Caco-2 (cell line): ENCODE measurements at places on chromosomes 16 and 17. TPM values are rescaled to one million over a fixed set of nuclear protein-coding genes. Genes with fewer than 3 reads are reported as not detected.

MMP28 gene
- total RNA-seq, result not detected in 2 replicates

- peak; percentile 17 for DNase-seq
Observed at GRCh38 chr17:64008830-64009229, 10.7 kb downstream of the PRR29 start.

DNA sequence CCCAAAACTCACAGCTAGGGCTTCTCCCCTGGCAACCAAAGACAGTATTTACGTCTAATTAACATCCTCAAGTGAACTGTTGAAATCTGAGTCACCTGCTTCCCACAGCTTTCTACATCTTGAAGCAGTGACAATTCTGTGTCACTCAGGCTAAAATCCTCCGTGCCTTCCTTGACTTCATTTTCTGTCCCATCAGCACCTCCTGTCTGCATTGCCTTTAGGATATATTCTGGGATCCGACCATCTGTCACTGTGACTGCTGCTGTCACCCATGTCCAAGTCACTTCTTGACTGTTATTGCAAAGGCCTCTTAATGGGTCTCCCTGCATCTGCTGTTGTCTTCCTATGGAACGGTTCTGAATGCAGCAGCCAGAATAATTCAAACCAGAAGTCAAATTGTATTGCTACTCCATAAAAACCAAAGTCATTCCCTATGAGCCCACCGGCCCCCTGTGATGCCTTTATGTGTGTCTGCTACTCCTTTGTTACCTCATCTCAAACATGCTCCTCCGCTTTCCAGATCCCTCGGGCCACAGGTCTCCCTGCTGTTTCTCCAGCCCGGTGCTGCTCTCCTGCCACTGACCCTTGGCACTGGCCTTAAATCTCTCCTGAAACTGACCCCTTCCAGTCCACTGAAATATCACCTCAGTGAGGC lies 56.9 kb downstream of the WWP2 start:
- no peak for DNase-seq

DNA sequence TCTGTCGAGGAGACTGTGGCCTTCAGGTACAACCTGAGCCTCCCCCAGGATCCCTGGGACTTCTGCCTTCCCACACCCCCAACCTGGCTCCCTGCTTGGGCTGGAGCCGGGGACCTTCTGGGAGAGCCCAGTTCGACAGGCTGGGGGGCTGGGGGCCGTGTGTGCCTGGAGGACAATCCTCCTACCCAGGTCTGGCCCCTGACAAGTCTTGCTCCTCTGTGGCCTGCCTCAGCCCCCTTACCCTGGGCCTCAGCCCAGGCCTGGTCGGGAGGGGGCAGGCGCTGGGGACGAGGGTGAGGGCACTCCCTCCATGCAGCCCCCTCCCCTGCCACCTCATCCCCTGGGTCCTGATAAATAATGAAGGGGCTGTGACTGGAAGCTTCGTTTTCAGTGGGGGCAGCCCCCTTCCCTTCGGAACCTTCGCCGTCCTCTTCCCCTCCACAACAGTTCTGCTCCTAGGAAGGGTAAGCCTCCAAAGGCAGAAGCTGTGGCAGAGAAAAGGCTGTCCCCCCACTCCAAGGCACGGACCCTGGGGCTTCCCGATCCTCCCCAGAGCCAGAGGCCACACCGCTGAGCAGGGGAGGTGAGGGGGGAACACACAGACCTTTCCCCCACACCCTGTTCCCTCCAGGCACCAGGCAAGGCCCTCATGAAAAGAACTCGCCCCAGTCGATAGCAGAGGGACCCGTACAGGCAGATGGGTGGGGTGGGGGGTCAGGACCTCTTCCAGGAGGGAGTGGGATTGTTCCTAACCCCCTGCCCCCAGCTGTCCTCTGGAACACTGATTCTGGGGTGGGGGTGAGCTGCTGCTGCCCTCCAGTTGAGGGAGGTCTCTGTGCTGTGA lies 5.0 kb upstream of the BAHCC1 start:
- DNase-seq, result no peak

USH1G gene
- total RNA-seq, result 0.48 and 0.77 TPM in 2 replicates

- no peak for DNase-seq
Observed at GRCh38 chr16:87736008-87736382, 29.8 kb downstream of the KLHDC4 start.
